ENCODE measurements at places on chromosomes 12 and 14.

- DNase-seq = no peak
Observed at GRCh38 chr12:98059659-98060343, 455.6 kb upstream of the TMPO start.

DNA sequence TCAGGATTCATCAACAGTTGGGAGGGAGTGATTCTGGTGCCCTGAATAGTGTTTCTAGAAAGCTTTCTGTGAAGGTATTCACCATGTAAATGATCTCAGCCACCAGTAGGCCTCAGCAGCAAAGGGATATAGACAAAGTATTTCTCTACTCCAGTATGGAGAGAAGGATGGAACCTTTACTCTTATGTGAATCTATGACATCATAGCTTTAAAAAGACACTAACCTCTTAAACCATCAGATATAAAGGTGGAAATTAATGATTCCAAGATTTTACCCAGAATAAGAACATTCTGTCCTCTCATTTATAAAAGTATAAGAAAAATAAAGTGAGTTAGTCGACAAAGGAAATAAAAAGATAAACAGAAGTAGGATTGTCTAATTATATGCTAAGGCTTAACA is 4.6 kb downstream of the GPR65 start:
- no peak for DNase-seq

DNA sequence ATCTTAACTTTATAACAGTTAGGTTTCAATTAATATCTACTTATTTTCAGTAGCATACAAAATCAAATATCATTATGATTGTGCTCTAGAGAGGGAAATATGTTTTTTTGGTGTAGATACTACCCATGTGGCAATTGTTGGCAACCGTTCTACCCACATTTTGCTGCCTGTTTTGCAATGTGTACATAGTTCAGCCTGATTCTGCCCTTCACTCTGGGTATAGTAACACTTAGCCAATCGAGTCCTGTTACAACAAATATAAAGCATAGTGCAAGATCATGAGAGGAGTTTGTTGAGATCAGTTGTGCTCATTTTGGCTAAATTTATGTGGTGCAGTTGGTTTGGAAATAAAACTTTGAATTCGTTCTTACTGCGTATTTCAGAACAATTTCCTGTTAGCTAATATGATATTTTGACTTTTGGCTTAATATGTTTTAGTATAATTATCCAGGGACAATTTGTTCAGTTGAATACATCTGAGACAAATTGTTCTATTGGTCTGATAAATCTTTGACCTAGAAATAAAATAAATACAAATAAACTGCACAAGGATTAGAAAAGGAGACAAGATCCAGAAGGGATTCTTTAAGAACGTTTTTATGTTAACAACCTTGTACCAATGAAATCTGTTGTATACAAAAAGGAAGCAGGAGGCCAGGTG is 76.9 kb downstream of the ATF7IP start:
- no peak for DNase-seq

DNA sequence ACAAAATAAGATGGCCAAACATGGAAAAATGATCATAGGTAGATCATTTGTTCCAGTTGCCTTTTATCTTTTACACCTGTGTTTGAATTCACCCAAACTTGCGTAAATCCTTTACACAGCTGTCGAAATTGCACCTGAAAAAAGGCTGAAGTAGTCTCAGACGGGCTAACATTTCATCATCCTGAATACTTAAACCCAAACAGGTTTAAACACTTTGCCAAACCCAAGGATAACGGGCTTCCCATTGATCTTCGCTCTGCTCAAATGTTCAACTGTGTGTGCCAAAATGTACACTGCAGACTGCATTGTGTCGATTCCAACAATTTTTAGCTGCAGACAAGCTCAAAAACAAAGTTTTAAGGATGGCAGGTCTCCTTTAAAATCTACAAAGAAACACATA is 288.7 kb upstream of the DDHD1 start:
- no peak for DNase-seq

- DNase-seq = no peak
Observed at GRCh38 chr12:90004319-90005074, 295.9 kb upstream of the ATP2B1 start.

DNA sequence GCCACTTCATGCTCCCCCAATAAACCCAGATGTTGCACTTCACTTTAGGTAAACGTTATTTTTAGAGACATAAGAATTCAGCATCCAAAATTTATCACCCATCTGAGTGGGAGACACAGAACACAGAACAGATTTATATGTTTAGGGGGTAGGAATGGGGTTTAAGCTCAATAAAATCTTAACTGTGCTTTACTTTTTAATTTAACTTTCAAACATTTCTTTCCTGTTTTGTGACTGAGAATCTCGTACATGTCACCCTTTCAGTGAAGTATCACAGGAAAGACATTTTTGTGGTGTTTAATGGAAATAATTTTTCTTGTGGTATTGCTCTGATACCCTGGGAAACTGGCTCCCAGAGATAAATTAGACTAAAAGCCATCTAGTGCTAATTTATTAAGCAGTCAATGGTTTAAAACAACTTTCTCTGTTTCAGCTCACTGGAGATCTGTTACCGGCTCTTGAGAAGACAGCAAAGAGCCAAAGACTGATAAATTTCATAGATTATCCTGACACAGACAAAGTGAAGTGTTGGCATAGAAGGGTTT is 148.0 kb upstream of the BMP4 start:
- DNase-seq = no peak

- no peak for DNase-seq
Observed at GRCh38 chr14:104957146-104958113, 20.7 kb downstream of the AHNAK2 start.

DNA sequence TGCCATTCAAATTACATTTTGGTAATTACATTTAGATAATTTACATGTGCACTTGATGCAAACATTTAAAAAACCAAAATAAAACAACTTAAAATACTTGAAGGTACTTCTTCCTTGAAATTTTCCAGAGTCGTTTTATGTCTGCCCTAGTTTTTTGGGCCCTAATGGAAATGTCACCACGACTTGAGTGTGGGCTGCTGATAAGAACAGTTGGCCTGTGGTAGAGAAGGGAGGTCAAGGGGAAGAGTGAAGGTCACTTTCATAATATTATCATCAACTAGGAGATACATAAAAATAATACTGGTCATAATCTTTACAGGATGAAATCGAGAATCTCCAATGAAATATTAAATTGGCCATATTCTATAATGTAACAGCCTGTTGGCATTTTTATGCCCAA is 23.1 kb downstream of the ZDHHC17 start:
- no peak for DNase-seq

GRCh38 chr14:53570411-53571387 is 385.9 kb downstream of the BMP4 start:
- no peak for DNase-seq

DNA sequence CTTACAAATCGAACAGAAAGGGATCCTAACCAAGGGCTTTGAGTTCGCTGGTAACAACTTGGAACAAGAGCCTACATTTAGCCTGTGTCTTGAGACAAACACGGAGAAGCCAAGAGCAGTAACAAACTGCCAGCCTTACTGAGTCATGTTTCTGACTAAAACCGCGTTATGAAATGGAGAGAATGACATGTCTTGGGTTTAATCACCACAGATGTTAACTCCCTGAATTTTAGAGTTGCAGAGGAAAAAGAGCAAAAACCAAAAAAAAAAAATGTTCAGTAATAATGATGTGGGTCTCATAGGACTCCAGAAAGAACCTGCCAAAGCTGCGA is 1.0 kb downstream of the BLTP3B start:
- peak; percentile 60 for DNase-seq

DNA sequence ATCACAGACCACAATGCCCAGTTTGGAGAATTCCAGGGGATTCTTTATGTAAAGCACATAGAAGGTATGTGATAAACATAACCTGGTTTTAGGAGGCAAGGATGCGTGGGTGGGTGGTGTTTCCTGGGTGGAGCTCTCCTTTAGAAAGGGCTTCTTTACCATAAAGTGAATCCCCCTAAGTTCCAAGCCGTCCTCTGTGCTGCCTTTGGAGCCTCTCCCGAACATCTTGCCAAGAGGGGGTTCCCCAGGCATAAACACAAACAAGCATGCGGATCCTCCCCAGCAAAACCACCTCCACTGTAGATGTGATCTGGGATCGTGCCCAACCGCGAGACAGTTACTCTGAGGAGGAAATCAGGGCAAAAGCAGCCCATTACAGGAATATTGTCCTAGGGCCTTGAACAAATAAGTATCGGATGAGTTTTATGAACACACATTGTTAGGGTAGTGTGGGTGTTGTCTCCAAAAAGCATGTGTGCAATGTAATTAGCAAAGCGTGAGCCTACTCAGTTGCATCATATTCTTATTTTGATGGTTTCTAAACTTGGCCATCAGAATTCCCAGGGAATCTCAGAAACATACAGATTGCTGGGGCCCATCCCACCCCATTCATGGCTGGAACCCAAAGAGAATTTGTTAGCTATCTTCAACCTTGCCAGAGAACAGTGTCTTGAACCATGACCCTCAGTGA is 48.8 kb upstream of the CORO1C start:
- DNase-seq = no peak

GRCh38 chr14:91281346-91281745 is 36.8 kb upstream of the GPR68 start:
- DNase-seq = peak; percentile 37

GRCh38 chr14:25231004-25231403 is 181.1 kb upstream of the STXBP6 start:
- no peak for DNase-seq

DNA sequence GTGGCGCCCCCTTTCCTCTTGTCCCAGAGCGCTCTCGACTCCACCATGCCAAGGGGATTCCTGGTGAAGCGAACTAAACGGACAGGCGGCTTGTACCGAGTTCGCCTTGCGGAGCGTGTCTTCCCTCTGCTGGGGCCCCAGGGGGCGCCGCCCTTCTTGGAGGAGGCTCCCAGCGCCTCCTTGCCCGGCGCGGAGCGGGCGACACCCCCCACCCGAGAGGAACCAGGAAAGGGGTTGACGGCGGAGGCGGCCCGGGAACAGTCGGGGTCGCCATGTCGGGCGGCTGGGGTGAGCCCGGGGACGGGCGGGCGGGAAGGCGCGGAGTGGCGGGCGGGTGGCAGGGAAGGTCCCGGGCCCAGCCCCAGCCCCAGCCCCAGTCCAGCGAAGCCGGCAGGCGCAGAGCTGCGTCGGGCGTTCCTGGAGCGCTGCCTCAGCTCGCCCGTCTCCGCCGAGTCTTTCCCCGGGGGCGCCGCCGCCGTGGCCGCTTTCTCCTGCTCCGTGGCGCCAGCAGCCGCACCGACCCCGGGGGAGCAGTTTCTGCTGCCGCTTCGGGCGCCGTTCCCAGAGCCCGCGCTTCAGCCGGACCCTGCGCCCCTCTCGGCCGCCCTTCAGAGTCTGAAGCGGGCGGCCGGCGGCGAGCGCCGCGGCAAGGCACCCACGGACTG is 376 bp downstream of the INSM2 start:
- no peak for DNase-seq

GRCh38 chr12:57864442-57865083 is 18.0 kb upstream of the CTDSP2 start:
- DNase-seq = no peak

DNA sequence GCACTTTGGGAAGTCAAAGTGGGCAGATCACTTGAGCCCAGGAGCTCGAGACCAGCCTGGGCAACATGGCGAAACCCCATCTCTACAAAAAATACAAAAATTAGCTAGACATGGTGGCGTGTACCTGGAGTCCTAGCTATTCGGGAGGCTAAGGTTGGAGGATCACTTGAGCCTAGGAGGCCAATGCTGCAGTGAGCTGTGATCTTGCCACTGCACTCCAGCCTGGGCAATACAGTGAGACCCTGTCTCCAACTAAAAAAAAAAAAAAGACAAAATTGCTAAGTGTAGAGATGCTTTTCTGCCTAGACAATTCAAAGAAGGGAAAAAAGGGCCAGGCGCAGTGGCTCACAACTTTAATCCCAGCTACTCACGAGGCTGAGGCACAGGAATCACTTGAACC is 3.4 kb upstream of the LRP6 start:
- DNase-seq = no peak

DNA sequence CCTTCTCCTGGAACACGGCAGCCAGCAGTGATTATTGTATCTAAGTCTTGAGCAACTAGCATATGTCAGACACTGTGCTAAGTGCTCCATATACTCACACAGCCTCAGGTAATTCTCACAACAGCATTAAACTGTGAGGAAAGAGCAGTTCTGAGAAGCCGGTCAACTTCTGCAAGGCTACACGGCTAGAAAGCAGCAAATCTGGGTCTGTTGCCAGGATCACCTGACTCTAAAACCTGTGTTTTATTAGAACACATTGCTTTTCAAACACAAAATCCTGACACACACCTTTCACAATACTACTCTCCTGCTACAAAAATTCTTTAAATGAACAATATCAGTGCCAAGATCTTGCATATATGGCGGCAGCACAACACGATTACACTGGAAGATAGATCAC is 49.8 kb upstream of the CRACR2A start:
- DNase-seq = no peak

GRCh38 chr12:96457191-96457930 is 32.0 kb upstream of the CFAP54 start:
- no peak for DNase-seq

DNA sequence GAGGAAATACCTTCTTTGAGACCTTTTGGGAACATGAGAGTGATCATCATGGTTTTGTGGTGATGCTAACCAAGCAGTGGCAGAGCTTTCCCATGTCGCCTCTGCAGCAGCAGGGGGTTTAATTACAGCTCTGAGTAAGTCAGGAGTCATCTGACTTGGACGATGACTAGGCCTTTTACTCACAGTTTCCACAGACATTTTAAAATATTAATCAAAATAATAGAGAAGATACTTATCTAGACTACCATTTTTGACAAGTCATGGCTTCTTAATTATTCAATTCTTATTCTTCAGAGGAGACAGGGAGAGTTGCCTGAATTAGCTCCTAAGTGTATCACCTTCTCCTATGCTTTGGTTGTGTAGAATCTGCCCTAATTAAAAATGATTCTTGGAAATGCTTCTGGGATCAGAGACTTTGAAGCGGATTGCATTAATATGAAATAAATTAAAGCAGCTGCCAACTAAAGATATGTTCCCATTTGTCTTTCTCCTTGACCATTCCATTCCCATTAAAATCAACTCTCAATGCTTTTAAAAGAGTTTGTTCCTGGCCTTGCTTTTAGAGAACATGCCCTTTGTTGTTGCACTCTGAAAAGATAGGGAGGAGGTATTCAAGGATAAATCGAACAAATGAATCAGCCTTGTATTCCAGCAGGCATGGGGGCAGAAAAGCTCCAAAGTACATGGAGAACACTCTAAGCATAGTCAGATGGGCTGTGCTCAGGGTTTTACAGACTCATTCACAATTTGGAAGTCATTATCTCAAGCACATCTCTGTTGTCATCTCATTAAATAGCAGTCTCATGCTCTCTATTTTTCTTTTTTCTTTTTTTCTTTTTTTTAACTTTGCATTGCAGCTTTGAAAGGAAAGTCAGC is 7.7 kb upstream of the IFNG-AS1 start:
- DNase-seq = peak; percentile 88

- DNase-seq = peak; percentile 9
Observed at GRCh38 chr14:102516531-102517391, 7.2 kb upstream of the ANKRD9 start.

Measured in RCC 7860 (cell line).